Glomerular endothelial cell (primary cell): ENCODE measurements at places on chromosomes 12 and 14.

DNA sequence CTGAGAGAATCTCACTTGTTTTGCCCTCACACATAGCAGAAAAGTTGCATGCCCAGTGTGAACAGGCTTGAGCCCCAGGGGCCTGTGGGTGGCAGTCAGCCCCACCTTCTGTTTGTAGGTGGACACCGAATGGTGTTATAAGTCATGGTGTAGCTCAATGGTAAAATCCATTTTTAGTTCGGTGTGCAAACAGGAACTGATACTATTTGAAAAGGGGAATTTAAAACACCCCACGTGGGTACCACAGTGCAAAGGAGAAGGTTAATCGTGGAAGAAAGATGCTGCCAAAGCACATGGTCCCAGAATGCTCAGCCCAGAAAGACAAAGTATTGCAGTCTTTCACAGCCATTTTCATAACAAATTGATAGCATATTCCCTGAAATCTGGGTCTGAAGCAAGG is 71.8 kb upstream of the GZMB start:
- no peak for DNase-seq

GRCh38 chr12:97557116-97557515 is 94.5 kb downstream of the RMST start:
- no peak for DNase-seq

GRCh38 chr14:105478398-105479251 is 4.0 kb downstream of the CRIP2 start:
- DNase-seq = no peak

DNA sequence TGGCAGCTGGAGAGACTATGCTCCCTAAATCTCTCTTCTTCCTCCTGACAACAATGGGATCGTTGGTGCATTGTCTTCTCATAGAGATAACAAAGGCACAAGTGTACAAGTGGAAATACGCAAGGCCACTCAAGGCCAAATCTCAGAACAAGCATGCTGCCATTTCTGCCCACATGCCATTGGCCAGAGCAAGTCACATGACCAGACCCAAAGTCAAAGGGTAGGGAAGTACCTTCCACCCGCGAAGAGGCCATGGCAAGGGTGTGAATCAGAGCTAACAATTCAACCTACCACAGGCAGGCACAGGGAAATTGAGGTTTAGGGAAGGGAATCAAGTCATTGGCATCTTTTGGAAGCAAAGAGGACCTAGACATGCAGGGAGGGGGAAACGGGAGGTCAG is 38.5 kb upstream of the IGF1 start:
- DNase-seq = no peak

DNA sequence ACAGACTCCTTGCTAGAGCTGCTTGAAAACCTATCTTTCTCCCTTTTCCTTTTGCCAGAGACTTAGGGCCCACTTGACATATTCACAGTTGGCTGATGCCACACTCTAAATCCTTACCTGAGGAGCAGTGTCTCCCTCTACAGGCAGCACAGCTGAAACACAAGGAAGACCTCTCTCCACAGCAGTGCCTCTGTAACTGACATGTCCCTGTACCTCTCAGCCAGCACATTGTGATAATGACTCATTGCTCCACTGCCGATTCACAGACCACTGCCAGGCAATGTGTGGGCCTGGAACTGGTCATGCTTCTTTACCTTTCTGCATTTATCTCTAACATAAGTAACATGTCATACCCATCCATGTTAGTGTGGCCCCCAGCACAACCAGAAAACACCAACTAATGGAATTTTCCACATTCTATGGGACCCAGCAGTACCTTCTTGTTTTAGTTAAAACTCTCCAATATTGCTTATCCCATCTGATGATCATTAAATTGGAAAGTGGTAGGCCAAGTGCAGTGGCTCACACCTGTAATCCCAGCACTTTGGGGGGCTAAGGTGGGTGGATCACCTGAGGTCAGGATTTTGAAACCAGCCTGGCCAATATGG is 56.5 kb downstream of the GTF2A1 start:
- no peak for DNase-seq

GRCh38 chr14:94126419-94126677 is 3.1 kb downstream of the IFI27L2 start:
- DNase-seq = no peak

GRCh38 chr12:11540615-11541310 is 108.7 kb upstream of the ETV6 start:
- DNase-seq = no peak

- no peak for DNase-seq
Measured at GRCh38 chr12:82600379-82600778, 86.3 kb upstream of the TMTC2 start.

DNA sequence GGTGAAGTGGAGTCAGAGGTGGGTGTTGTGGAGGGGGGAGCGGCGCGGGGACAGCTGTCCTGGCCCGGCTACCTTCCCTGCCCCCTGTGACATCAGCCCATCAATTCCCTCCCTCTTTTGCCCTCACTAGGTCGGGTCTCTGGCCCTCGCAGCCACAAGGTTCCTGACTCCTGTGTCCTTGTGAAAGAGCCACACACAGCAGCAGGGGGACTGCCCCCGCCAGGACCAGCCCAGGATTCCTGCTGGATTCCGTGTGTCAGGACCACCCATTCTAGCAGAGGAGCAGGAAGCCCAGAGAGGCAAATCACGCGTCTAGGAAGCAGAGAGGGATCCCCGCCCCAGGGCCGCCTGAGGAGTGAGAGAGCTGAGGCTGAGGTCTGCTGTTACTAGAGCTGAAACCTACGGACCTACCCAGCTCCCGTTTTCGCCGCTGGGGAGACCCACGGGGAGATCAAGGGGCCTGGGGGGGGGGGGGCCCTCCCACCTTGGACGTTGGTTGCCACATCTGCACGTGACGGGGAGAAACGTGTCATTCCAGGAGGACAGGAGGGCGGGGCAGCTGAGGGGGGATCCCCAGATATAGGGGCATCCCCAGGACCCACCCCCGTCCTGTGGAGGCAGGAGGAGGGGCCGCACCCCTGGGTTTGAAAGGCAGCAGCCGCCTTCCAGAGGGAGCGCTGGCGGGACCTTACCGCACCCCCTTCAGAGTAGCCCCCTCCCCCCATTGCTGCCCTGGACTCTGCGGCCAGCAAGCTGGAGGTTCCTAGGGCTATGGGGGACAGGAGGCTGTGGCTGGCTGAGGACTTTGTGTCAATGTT is 12.5 kb upstream of the INF2 start:
- no peak for DNase-seq

DNA sequence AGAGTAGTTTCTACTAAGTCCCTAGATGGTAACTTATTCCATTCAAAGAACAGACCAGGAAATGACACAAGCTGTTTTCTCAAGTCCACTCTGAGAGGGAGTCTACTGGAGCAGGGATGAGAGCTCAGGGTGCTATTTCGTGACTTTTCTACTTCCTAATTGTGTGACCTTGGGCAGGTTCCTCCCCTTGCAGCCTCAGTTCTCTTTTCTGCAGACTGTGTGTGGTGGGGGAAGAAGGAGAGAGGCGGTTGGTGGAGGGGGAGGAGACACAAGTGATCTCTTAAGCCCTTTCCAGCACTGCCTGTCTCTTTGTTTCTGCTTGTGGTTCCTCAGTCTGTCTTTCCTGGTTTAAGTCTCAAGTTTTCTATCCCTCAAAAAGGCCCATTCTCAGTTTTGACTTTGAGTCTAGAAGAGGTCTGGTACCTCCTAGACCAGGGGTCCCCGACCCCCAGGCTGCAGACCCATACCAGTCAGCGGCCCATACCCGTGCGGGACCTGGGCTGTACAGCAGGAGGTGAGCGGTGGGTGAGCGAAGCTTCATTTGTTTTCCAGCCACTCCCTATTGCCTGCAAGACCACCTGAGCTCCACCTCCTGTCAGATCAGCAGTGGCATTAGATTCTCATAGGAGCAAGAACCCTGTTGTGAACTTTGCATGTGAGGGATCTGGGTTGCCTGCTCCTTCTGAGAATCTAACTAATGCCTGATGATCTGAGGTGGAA is 10.7 kb downstream of the FGF6 start:
- no peak for DNase-seq

DNA sequence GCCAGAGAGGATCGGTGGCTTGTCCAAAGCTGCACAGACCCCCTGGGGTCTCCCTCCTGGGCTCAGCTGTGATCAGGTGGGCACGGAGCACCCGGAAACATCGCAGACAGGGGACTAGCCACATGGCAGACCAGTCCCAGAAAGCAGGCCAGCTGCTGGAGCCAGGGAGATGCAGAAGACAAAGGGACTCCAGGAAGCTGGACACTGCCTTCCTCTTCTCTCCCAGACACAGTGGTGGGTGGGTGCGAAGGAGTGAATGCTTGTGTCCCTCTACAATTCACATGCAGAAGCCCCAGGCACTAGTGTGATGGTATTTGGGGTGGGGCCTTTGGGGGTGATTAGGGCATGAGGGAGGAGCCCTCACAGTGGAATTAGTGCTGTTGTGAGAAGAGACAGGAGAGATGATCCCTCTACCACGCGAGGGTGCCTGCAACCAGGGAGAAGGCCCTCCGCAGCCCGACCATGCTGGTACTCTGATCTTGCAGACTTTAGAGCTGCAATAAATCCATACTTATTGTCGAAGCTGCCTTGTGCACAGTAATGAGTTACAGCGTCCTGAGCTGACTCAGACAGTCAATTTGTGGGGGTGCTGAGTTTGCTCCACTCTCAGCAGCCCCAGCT is 95.2 kb downstream of the CALM1 start:
- no peak for DNase-seq

- DNase-seq = no peak
Measured at GRCh38 chr12:59294221-59294620, 301.6 kb upstream of the SLC16A7 start.
